ENCODE measurements at places on chromosomes 3 and 15. TPM values are rescaled to one million over a fixed set of nuclear protein-coding genes. Genes with fewer than 3 reads are reported as not detected.

The DUOXA2 gene
- not detected for polyA plus RNA-seq

GRCh38 chr15:39801641-39802309, 19.1 kb upstream of the FSIP1 start:
- DNase-seq: no peak

- DNase-seq: no peak
Measured at GRCh38 chr15:67340630-67341029, 86.0 kb downstream of the IQCH start.

The GOLGA6D gene
- 0.57 TPM for polyA plus RNA-seq

- no peak for DNase-seq
Measured at GRCh38 chr15:40103864-40104271, 4.8 kb downstream of the BMF start.

- no peak for DNase-seq
Measured at GRCh38 chr3:182717216-182717615, 76.1 kb upstream of the ATP11B start.

GRCh38 chr3:74049444-74049843, 424.7 kb upstream of the PDZRN3 start:
- no peak for DNase-seq

The TMEM108 gene
- polyA plus RNA-seq: 1.6 TPM

The EPM2AIP1 gene
- 69.5 TPM for polyA plus RNA-seq

- no peak for DNase-seq
Measured at GRCh38 chr15:64379216-64379960, 1.9 kb downstream of the PCLAF start.

- DNase-seq: no peak
Measured at GRCh38 chr3:99394831-99395778, 243.3 kb upstream of the COL8A1 start.

GRCh38 chr3:120640231-120640630, 41.8 kb downstream of the HGD start:
- no peak for DNase-seq

DNA sequence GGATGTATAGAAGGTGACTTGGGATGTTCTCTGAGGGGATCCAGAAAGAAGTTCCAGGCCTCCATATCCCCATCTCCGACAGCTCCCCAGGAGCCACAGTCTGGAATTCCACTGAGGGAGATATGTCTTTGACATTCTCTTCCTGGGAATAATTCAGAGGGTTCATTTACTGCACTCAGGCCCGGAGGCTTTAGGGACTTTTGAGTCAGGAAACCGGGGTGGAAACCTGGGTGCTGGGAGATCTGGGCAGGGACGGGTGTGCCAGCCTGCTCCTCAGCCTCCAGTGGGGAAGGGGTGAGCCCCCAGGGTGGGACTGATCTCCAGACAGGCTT, 147.7 kb downstream of the SMAD6 start:
- no peak for DNase-seq

- DNase-seq: no peak
Measured at GRCh38 chr3:144930431-144930830, 958.8 kb downstream of the DIPK2A start.

The PRKAR2A gene
- 47.8 TPM for polyA plus RNA-seq

The LRRN1 gene
- polyA plus RNA-seq: 23.4 TPM

The PIF1 gene
- 17.9 TPM for polyA plus RNA-seq

The SEMA6D gene
- 41.4 TPM for polyA plus RNA-seq

GRCh38 chr15:69144530-69144929, 15.9 kb upstream of the GLCE start:
- DNase-seq: no peak

DNA sequence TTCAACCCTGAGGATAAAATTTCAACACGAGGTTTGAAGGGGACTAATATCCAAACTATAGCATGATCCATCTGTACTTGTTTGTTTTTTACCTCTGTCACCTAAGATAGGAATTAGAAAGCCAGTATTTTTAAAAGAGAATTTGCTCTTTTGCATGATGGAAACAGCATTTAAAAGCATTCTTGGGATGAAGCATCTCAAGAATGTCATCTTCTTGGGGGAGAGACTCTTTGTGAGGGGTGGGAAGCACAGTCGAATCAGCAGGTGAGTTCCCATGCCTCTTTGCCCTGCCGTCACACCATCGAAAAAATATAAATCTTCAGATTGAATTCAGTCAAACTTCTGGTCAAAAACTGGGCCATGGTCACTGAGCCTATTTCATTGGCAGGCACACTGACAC, 55.3 kb upstream of the BCHE start:
- DNase-seq: no peak

GRCh38 chr3:38479431-38480092, 16.6 kb upstream of the EXOG start:
- peak; percentile 51 for DNase-seq

- no peak for DNase-seq
Measured at GRCh38 chr15:57017024-57017423, 98.6 kb downstream of the TCF12 start.

The BCL2A1 gene
- not detected for polyA plus RNA-seq

DNA sequence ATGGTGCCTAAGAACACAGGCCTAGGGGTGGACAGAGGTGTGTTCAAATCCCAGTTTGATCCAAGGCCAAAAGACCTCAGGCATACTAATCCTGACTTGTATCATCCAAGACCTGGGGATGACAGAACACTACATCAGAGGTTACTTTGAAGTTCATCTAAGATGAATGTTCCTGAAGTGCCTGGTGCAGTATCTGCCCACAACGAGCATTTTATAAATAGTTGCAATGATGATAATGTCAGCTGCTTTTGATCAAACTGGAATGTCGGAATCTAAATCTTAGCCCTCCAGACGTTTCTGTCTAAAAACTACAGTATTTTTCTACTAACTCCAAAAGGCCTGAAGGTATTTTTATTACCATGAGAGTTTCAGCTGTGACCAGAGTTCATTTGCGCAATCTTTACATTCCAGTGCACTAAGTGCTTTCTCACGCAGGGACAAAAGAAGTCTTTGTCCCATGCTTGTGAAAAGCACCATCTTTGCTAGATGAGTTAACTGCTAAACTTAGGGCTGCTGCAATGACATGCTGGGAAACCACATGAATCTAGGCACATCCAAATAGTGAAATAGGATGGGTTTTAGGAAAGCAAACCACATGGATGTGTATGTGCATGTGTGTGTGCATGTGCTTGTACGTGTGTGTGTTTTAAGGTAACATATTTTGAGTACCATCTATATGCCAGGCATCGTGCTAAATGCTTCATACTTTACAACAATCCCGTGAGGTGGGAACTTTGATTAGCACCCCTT, 18.1 kb downstream of the ANXA2 start:
- DNase-seq: no peak

DNA sequence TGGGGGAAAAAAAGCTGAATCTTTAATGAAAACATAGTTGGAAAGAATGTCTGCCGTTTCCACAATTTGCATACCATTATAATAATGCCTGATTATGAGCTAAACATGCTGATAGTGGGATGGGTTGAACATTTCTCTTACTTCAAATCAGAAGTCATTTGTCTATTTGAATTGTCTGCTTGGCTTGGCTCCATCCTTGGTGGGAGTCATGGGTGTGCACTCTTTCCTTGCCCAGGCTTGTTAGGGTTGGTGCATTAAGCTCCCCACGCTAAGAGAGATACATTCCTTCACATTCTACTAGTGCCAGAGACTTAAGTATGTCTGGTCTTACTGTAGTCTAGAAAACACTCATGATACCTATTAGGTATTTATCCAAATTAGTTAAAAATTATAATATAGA, 121.4 kb upstream of the RARB start:
- DNase-seq: no peak

DNA sequence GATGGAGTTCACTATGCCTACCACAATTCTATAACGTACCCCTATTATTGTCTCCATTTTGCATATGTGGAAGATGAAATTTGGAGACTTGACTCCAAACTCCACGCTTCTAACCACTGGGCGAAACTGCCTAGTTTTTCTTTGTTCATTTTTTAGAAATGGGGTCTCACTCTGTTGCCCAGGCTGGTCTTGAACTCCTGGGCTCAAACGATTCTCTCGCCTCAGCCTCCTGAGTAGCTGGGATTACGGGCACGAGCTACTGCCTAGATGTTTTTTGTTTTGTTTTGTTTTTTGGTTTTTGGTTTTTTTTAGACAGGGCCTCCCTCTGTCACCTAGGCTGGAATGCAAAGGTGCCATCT, 584 bp upstream of the RPL32 start:
- no peak for DNase-seq

DNA sequence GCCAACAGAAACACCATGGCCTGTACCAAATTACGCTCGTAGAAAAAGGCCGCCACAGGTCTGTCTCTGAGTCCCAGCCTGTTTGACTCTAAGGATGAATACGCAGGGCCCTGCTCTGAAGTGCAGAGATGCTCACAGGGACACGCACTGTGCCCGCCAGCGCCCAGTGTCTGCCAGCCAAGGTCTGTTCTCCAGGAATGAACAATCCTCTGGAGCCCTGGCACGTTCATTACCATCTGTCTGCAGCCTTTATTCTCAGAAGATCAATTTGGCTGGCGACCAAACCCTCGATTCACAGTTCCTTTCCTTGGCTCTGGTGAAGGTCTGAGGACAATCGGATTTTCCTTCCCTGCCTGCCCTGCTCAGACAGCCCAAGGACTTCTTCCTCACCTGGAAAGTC, 66.3 kb downstream of the NIPA2 start:
- DNase-seq: no peak

DNA sequence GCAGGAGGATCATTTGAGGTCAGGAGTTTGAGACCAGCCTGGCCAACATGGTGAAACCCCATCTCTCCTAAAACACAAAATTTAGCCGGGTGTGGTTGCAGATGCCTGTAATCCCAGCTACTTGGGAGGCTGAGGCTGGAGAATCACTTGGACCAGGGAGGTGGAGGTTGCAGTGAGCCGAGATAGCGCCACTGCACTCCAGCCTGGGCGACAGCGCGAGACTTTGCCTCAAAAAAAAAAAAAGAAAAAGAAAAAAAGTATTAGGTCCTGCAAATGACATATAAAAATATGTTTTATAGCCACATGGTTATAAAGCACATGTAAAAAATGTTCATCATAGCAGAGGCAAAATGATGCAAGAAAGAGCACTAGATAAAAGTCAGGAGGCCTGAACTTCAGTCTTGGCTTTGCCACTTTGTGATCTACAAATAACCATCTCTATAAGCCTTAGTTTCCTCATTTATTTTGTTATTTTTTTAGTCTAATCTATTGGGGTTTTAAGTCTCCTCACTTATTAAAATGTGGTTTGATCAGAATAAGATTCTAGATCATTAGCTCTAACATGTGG, 4.9 kb downstream of the SLC12A6 start:
- DNase-seq: no peak

DNA sequence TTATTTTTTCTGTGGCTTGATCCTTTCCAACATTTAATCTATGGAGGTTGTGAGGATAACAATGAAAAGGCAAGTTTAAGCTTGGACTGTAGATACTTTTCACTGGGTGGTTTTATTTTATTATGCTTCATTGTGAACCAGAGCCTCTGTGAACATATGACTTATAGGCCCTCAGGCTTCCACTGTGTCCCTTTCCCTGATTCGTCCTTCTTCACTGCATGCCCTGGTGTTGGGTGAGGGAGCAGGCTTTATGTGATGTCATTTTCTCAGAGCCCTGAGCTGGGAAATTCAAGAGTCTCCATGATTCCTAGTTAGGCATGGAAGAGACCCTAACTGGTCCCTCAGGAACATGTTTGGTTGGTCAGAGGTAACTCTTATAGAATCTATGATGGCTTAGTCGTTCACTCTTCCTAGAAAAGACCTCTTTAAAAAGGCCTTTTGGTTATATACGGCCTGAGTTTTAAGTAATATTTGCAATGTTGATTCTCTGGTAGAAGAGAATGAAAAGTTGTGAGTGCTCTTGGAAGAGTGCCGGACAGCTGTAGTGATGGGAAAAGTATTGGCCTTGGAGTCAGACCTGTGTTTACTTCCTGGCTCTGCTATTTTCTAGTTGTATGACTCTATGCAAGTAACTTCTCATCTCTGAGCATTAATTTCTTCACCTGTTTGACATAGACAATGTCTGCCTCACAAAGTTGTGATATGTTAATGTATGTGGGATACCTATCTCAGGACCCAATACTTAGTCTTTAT, 168.4 kb downstream of the LPP start:
- DNase-seq: no peak

DNA sequence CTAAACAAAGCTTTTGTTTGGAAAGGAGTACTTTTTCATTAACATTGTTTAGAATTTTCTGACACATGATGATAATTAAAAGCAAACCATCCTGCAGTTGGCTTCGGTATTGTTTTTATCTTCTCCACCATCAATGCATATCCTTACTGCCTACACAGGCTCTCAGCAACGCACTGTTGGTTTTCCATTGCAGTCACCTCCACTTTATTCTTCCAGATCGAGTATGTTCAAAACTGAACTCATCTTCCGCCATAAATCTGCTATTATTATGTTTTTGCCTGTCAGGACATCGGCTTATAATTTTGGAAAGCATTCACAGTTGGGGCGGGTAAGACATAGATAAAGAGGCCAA, 589 bp upstream of the SENP5 start:
- no peak for DNase-seq

DNA sequence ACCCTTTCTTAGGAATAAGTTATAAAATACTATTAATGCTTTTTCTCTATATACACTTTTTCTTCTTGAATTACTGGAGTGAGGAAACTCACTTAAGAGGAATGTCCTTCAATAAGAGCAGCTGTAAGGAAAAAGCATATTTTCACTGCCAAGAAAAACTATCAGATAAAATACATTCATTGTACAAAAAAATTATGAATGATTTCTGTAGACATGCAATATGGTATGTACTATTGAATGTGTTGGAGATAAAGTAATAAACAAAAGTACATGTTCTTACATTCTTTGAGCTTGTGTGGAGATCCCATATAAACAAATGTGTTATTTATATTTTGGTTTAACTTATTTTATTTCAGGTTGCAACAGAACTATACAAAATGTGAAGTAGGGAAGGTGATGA, 241.0 kb upstream of the ZNF717 start:
- no peak for DNase-seq

GRCh38 chr3:41198526-41198925, 779 bp upstream of the CTNNB1 start:
- no peak for DNase-seq

The GOLGA6L7 gene
- polyA plus RNA-seq: 1.1 TPM

- no peak for DNase-seq
Measured at GRCh38 chr3:127747751-127748521, 74.4 kb downstream of the MGLL start.

The RPSA gene
- 1,388 TPM for polyA plus RNA-seq

GRCh38 chr3:137199678-137200077, 241.9 kb downstream of the IL20RB start:
- no peak for DNase-seq

DNA sequence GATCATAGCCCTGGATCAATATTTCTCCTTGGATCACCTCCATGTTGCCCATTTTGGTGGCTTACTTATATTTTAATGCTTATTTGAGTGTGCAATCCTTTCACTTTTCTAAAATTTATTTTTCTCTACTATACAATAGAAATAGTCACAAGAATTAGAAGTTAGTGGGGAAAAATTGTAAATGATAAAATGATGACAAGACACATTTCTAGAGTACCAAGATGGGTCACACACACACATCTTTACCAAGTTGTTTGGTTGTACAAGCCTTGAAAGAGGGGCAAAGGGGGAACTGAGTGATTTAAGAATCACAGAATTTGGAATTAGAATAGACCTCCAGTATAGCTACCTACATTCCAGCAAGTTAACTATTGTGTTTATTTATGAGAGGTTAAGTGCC, 545.8 kb downstream of the RBMS3 start:
- DNase-seq: no peak

The STRIT1 gene
- 1.5 TPM for polyA plus RNA-seq

GRCh38 chr3:165642761-165643420, 194.3 kb downstream of the BCHE start:
- peak; percentile 20 for DNase-seq

- no peak for DNase-seq
Measured at GRCh38 chr15:66588537-66588936, 22.7 kb upstream of the LCTL start.

Measured in left kidney (tissue), 8 donors.